CD4-positive, alpha-beta memory T cell (primary cell): ENCODE measurements at places on chromosomes 7 and 10.

DNA sequence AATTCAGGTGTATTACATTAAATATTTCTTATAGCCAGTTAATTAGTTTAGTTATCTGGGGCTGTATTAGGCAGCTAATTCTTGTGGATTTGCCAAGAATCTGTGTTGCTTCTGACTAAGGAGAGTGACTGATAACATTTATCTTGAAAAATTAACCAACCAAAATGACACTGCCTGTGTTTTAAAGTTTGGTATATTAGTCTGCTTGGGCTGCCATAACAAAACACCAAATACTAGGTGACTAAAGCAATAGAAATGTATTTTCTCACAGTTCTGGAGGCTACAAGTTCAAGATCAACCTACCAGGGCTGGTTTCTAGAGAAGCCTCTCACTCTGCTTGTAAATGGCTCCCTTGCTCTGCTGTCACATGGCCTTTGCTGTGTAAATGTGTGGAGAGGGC, 12.9 kb downstream of the EXOC4 start:
- H3K4me1 ChIP-seq, result peaks cover 19% of the 10 kb centered on the region
- no peaks in the 10 kb centered on the region for H3K36me3 ChIP-seq
- no peak overlapping the region for H3K27ac ChIP-seq
- H3K27me3 ChIP-seq, result no peaks in the 10 kb centered on the region
- no peak overlapping the region for H3K4me3 ChIP-seq

- H3K4me1 ChIP-seq, result no peaks in the 10 kb centered on the region
- no peaks in the 10 kb centered on the region for H3K36me3 ChIP-seq
- H3K27me3 ChIP-seq, result no peaks in the 10 kb centered on the region
- no peak for DNase-seq
- H3K27ac ChIP-seq, result no peak overlapping the region
- H3K4me3 ChIP-seq, result no peak overlapping the region
These were observed 363.8 kb upstream of the SHH start for GRCh38 chr7:156176039-156176438.

DNA sequence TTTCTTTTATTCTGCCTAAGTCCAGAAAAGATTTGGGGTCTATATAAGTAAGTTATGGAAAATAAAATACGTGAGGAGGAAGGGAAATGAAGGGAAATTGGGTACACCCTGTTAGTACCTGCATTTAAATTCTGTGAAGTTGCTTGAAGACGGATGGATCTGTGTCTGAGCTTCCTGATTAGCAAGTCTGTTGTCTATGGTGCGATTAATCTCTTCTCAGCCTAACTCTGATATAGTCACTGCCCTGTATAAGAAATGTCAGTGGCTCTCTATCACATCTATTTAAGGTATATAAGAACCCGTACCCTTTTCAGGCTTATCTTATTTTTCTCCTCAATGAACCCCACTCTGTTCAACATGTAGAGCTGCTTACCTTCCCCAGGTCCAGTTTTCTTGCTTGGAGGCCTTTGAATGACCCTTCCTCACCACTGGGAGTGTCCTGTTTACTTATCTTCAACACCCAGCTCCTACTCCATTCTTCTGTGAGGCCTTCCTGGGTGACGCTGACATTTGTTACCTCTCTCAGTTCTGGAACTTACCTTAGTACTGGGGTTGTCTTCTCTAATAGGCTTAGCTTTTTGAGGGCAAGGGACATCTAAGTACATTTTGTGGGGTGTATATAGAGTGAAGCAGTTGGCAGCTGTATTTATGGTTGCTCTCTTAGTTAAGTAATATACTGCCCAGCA, 149.6 kb upstream of the PRPS1L1 start:
- H3K36me3 ChIP-seq, result no peaks in the 10 kb centered on the region
- no peak overlapping the region for H3K4me3 ChIP-seq
- no peaks in the 10 kb centered on the region for H3K27me3 ChIP-seq
- no peak for DNase-seq

- H3K36me3 ChIP-seq, result no peaks in the 10 kb centered on the region
- no peak for DNase-seq
- H3K27me3 ChIP-seq, result no peaks in the 10 kb centered on the region
- peaks cover 6% of the 10 kb centered on the region for H3K4me1 ChIP-seq
These were observed 59.1 kb upstream of the NKX6-2 start for GRCh38 chr10:132845041-132845551.

- no peaks in the 10 kb centered on the region for H3K36me3 ChIP-seq
- peak overlapping the region; percentile 99 for H3K4me3 ChIP-seq
- peaks cover 56% of the 10 kb centered on the region for H3K4me1 ChIP-seq
- no peak for DNase-seq
- H3K27me3 ChIP-seq, result no peaks in the 10 kb centered on the region
- peak overlapping the region; percentile 71 for H3K27ac ChIP-seq
These were observed 851 bp downstream of the KIFBP start for GRCh38 chr10:68989317-68989990.

DNA sequence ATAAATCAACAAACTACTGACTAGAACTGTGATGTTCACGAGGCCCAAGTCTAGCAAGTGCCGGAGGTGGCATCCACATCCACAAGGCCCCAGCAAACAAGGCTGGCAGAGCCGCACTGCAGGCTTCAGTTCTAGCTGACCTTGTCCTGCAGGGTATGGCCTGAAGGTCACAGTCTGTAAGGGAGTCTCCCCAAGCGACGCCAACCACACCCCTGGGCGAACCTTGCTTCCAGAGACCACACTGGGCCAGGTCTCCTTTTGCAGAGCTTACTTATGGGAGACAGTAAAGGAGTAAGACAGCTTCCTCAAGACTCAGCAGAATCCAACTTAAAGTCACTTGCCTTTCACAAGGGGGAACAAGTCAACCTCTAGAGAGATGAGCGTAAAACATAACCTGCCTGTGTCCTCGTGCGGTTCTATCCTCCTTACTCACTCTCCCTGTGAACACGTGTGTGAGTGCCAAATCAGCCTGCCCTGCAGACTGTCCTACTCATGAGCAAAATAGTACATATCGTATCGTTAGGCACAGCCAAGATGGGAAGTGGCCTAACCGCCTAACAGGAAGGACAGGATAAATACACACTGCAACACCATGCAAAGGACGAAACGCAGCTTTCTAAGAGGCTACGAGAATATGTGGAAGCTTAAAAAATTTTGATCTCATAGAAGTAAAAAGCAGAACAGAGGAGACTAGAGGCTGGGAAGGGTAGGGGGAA, 22.7 kb downstream of the FAM53B start:
- peak overlapping the region; percentile 81 for H3K27ac ChIP-seq
- no peak overlapping the region for H3K4me3 ChIP-seq
- DNase-seq, result no peak
- H3K36me3 ChIP-seq, result no peaks in the 10 kb centered on the region

GRCh38 chr7:102125127-102125596, 161.5 kb upstream of the SH2B2 start:
- no peaks in the 10 kb centered on the region for H3K36me3 ChIP-seq
- H3K27ac ChIP-seq, result no peak overlapping the region
- H3K4me1 ChIP-seq, result peaks cover 10% of the 10 kb centered on the region
- DNase-seq, result no peak

DNA sequence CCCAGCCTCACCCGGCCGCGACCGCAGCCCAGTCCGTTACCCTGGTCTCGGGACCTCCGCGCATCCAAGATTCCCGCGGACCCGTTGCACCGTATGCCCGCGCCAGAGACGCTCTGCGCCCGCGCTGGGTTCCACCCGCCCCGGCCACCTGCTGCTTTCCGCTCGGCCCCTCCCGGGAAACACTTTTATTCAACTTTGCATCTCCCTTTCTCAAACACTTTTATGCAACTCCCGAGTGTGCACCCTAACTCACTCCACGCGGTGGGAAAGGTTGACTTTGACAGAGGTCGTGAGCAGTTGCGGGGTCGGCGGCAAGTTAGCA, at the start of gene ODAD2:
Gene ODAD2 (minus strand): TSS at position 126 of the 322 bp plus-strand sequence. CDS start 3,937 bp downstream, outside the sequence.
- DNase-seq, result no peak
- no peaks in the 10 kb centered on the region for H3K4me1 ChIP-seq
- no peak within 1 kb of the TSS for H3K4me3 ChIP-seq
- H3K27me3 ChIP-seq, result peaks cover 18% of the 10 kb centered on the region
- no peaks in the 10 kb centered on the region for H3K36me3 ChIP-seq

DNA sequence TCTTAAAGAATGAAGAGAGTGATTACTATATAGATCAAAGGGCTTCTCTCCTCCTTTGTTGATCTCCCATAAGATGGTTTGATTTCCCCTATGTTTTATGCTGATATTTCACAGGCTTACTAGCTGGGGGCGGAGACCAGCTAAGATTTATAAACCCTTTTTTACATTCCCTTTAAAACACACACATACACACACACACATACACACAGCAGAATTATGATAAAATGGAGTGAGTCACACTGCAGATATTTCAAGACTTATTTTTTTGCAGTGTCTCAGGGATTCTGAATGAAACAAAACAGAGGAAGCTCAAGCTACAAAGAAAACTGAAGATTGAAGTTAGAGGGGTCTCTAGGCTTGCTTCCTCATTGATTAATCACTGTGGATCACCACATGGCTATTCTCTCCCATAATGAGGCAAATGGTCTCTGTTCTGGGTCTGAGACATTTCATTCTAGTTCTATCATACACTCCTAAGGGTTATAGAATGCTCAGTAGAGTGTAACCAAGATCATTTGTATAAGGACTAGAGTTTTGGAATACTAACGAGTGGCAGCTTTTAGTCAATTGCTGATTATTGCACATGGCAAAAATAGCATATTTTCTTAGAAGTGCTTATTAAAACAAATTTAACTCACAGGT, 18.6 kb downstream of the INA start:
- H3K4me1 ChIP-seq, result no peaks in the 10 kb centered on the region
- no peak overlapping the region for H3K27ac ChIP-seq
- no peak overlapping the region for H3K4me3 ChIP-seq
- no peaks in the 10 kb centered on the region for H3K27me3 ChIP-seq
- DNase-seq, result no peak

DNA sequence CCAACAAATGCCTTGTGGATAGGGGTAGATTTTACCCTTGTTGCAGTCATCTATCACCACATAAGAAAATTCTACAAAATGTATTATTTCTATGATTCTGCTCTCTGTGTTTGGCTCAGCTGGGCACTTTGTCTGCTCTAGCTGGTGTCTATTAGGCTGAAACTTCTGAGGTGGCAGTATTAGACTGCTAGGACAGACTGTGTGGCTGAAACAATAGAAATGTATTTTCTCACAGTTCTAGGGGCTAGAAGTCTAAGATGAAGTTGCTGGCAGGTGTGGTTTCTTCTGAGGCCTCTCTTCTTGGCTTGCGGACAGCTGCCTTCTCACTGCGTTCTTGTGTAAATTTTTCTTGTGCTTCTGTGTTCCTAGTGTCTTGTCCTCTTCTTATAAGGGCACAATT, 1139.6 kb upstream of the LRRTM3 start:
- H3K36me3 ChIP-seq, result no peaks in the 10 kb centered on the region
- no peaks in the 10 kb centered on the region for H3K4me1 ChIP-seq
- H3K27ac ChIP-seq, result no peak overlapping the region
- no peak overlapping the region for H3K4me3 ChIP-seq

GRCh38 chr10:33355274-33355673, 20.8 kb upstream of the NRP1 start:
- no peak overlapping the region for H3K27ac ChIP-seq
- no peaks in the 10 kb centered on the region for H3K36me3 ChIP-seq
- no peaks in the 10 kb centered on the region for H3K27me3 ChIP-seq

- no peak overlapping the region for H3K27ac ChIP-seq
- no peak for DNase-seq
- H3K27me3 ChIP-seq, result no peaks in the 10 kb centered on the region
- no peak overlapping the region for H3K4me3 ChIP-seq
- H3K36me3 ChIP-seq, result no peaks in the 10 kb centered on the region
- no peaks in the 10 kb centered on the region for H3K4me1 ChIP-seq
These were observed 827.6 kb upstream of the AUTS2 start for GRCh38 chr7:68770649-68771048.

DNA sequence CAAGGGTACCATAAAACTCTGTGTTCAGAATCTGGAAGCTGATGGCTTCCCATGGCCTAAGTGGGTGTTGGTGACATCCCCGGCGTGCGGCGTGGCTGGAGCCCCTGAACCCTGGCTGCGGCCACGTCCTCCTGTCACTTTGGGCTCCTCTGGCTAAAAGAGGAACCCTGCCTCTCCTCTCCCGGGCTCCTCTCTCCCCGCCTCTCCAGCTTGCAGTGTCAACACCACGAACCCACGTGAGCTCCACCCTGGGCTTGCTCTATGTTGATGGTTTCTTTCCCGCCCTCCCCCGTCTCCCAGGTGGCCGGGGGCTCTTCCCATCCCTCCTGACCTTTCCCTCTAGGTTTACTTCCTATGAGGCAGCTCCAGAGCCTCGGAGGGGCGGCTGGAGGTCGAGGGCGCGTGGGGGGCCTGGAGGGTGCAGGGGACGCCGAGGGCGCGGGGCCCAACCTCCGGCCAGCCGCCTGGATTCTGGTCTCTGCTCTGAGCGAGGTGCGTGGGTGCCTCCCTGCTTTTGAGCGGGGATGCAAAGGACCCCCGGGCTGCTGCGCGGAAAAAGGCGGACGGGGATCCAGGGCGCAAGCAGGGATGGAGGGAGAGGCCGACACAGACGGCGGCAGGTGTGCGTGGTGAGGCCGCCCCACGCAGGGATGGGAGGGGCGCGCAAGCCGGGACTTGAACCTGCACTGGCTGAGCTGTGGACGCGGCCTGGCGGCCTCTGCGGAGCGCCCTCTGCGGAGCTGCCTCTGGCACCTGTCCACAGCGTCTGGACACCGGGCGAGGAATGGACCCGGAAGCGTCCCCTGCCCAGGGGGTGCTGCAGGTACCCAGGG, 115.5 kb upstream of the DIP2C start:
- H3K4me3 ChIP-seq, result no peak overlapping the region
- peaks cover 19% of the 10 kb centered on the region for H3K36me3 ChIP-seq
- H3K27me3 ChIP-seq, result no peaks in the 10 kb centered on the region
- DNase-seq, result no peak

DNA sequence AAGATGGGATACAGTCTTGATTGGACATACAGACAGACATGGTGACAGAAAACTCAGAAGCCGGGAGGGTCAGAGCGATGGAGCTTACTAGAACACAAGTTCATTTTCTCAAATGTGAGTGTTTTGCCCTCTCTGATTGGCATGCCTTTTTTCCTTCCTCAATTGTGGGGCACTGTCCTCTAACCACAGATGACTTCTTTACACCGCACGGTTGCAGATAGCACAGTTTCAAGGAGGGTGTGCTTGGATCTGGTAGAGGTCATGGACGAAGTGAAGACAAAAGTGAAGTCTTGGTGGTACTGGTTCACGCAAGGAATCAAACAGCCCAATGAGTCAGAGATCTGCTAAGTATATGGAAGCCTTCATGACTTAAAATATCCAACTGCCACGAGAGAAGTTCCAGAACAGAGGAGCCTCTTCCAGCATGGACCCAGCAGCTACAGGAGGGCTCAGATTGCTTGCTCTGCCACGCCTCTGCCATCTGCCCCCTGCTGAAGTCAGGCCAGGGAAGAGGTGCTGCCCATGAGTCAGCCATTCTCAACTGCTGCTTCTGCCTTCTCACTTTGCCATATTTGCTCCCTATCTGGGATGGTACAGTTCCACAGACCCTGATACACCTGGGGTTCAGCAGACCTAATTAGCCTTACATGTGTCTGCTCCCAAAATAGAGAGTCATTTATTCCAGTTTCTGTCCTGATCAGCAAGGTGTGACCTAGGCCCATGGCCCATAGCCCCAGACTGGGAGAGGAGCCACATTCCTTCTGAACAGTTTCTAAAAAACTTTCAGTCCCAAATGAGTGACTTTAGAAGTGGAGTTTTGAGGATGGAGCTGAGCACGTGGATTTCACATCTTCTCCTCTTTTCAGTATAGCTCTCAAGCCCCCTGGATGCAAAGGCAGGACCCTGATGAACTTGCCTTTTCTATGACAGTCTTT, 413.8 kb downstream of the KCNMA1 start:
- no peaks in the 10 kb centered on the region for H3K36me3 ChIP-seq
- H3K4me3 ChIP-seq, result no peak overlapping the region
- H3K27ac ChIP-seq, result no peak overlapping the region
- H3K27me3 ChIP-seq, result no peaks in the 10 kb centered on the region
- no peak for DNase-seq

GRCh38 chr10:34994565-34995142, 95.5 kb downstream of the CUL2 start:
- H3K27me3 ChIP-seq, result no peaks in the 10 kb centered on the region
- no peaks in the 10 kb centered on the region for H3K36me3 ChIP-seq
- peaks cover 8% of the 10 kb centered on the region for H3K4me1 ChIP-seq
- H3K27ac ChIP-seq, result no peak overlapping the region
- H3K4me3 ChIP-seq, result no peak overlapping the region
